H1 (cell line): ENCODE measurements at places on chromosomes 2 and 18. TPM values are rescaled to one million over a fixed set of nuclear protein-coding genes. Genes with fewer than 3 reads are reported as not detected.

DNA sequence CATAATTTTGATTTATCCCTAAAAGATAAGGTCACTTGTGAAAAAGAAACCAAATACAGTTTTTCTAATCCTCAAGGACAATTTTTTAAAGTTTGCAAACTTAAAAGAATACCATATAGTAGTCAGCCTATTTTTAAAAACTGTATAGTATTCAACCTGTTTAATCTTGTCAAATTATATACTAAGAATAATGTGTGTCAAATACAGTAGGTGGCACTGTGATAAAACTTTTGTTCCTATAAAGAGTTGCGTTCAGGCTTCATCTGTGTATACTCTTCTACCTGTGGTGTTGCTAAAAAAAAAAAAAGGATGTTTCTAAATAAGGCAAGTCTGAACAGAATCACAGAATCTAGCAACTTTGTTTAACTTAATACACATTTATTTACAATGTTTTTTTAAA lies 68.6 kb downstream of the CCDC138 start:
- no peak overlapping the region for H3K27ac ChIP-seq
- H3K36me3 ChIP-seq: no peaks in the 10 kb centered on the region; the same call in 1 of the 2 replicates
- no peak for DNase-seq
- no peak overlapping the region for H3K4me3 ChIP-seq

GRCh38 chr18:3873211-3873610 lies 423.2 kb downstream of the TGIF1 start:
- no peak overlapping the region for H3K4me3 ChIP-seq
- no peak overlapping the region for H3K27ac ChIP-seq
- no peaks in the 10 kb centered on the region for H3K36me3 ChIP-seq
- no peaks in the 10 kb centered on the region for H3K27me3 ChIP-seq
- peaks cover 4% of the 10 kb centered on the region; the same call in 1 of the 2 replicates for H3K4me1 ChIP-seq
- no peak for DNase-seq

GRCh38 chr2:98492441-98492840 lies 47.8 kb downstream of the INPP4A start:
- H3K4me1 ChIP-seq: peaks cover 6% of the 10 kb centered on the region; the same call in 1 of the 2 replicates
- no peak overlapping the region for H3K27ac ChIP-seq
- H3K4me3 ChIP-seq: no peak overlapping the region

GRCh38 chr18:37701967-37702366 lies 136.4 kb upstream of the CELF4 start:
- no peak overlapping the region for H3K4me3 ChIP-seq
- H3K27ac ChIP-seq: no peak overlapping the region
- no peaks in the 10 kb centered on the region for H3K36me3 ChIP-seq
- H3K27me3 ChIP-seq: no peaks in the 10 kb centered on the region; the same call in 1 of the 2 replicates

DNA sequence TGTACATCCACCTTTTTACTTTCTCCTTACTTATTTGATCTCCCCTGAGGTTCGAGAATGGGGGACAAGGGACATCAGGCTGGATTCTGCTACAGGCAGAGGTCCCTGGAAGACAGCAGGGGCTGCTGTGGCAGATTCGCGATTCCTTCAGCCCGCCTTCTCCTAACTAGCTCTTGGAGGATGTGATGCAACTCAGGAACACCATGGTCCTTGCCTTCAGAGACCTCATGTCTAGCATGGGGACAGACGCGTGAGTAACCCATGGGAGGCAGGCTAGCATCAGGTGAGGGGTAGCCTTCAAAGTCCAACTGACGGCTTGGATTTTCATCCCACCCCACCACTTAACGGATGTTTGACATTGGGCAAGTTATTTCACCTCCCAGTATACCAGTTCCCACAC lies 869 bp upstream of the TCF23 start:
- no peak overlapping the region for H3K27ac ChIP-seq
- no peak overlapping the region for H3K4me3 ChIP-seq
- H3K36me3 ChIP-seq: no peaks in the 10 kb centered on the region
- DNase-seq: no peak
- H3K27me3 ChIP-seq: no peaks in the 10 kb centered on the region
- no peaks in the 10 kb centered on the region for H3K4me1 ChIP-seq

DNA sequence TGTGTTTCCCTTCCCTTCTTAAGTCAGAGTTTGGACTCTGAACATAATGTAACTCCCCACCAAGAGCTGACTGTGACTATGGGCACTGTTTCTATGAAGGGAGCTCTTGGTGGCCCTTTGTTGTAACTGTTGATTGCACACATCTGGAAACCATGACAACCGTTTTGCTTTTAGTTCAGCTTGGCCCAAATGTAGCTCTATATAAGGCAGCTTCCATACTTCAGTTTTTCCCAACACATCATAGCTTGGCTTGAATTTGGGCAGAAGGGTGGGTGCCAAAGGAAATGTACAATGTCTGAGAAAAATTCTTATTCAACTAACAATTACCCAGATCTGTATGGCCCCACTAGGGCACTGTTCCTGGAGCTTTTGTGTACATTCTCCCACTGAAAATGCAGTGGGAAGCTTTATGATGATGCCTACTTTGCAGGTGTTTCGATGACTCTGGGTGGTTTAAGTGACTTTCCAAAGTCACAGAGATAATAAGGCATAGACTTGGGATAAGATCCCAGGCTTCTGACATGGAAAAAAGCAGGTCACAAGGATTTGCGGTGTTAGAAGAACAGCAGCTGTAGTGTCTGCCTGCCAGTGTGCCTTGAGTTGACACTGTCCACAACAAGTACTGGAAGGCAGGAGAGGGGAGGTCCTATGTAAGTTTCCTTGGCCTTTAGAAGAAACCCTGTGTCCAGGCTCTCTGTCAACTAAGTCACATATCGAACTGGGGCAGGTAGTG lies 2.4 kb upstream of the CETN1 start:
- H3K4me1 ChIP-seq: peaks cover 5% of the 10 kb centered on the region; the same call in 1 of the 2 replicates
- no peaks in the 10 kb centered on the region for H3K36me3 ChIP-seq
- H3K27me3 ChIP-seq: no peaks in the 10 kb centered on the region
- DNase-seq: no peak
- H3K27ac ChIP-seq: no peak overlapping the region

DNA sequence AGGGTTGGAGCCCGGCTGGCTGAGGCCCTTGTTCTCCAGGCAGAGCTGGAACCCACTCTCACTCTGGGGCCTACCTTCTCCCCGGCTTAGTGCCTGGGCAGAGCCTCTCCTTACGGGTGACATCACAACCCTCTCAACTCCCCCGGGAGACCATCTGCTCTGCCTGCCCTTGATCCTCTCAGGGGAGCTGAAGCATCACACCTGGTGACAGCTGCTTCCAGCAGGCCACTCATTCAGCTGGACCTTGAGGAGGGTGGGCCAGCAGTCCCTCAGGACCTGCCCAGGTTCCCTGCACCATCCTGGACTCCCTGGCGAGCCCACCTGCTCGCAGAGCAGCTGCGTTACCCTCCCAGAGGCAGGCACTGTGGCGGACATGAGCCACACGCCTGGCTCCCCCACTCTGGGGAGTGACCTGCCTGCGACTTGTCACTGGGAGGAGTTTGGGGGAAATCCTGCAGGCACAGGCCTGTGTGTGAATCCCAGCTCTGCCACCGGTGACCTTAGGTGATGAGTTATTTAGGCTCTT lies 13.1 kb downstream of the HS6ST1 start:
- no peak for DNase-seq
- H3K36me3 ChIP-seq: no peaks in the 10 kb centered on the region
- peak overlapping the region; percentile 14; the same call in 1 of the 2 replicates for H3K27ac ChIP-seq
- no peaks in the 10 kb centered on the region for H3K27me3 ChIP-seq

GRCh38 chr2:27212626-27213471 lies 781 bp upstream of the SLC5A6 start:
- DNase-seq: no peak
- peaks cover 44% of the 10 kb centered on the region for H3K36me3 ChIP-seq
- no peaks in the 10 kb centered on the region; the same call in none of the 2 replicates for H3K4me1 ChIP-seq
- peak overlapping the region; percentile 77 for H3K4me3 ChIP-seq
- no peaks in the 10 kb centered on the region for H3K27me3 ChIP-seq

Gene PLGLB2
- total RNA-seq: not detected in 2 replicates

DNA sequence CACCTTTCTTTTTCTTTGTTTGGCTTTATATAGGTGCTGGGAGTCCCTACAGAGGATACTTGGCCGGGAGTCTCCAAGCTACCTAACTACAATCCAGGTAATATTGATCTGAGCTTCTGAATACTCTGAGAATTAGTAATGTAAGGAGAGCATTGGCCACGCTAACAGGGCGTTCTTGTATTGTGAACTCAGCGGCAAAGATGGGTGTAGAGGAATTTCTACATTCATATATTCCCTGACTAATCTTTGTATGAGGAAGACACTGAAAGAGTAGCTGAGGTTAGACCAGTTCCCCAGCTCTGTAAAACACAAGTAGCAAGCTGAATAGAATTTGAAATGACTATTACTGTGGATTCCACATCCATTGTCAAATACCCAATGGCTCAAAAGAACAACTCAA lies 48.5 kb downstream of the CDK15 start:
- DNase-seq: no peak
- H3K36me3 ChIP-seq: no peaks in the 10 kb centered on the region
- no peaks in the 10 kb centered on the region; the same call in 1 of the 2 replicates for H3K27me3 ChIP-seq

DNA sequence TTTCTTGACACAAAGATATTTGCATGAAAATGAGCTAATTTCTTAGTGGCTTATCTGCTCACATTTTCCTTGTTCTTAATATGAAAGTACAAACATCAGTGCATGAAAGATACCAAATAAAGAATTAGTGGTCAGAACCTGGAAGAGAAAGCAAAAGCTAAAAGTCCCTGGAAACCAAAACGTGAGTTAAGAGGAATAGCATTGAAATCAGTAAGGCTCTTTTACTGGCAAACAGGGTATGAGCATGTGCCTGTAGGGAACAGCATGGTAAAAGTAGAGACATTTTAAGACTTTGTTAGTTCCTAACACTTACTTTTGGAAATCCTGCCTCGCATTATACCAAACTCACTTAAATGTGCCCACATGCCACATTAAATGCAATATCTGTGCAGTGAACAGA lies 31.9 kb upstream of the CWC22 start:
- peaks cover 6% of the 10 kb centered on the region; the same call in 1 of the 2 replicates for H3K4me1 ChIP-seq
- no peaks in the 10 kb centered on the region for H3K36me3 ChIP-seq
- H3K4me3 ChIP-seq: no peak overlapping the region
- H3K27ac ChIP-seq: no peak overlapping the region
- H3K27me3 ChIP-seq: peaks cover 1% of the 10 kb centered on the region

GRCh38 chr2:185782223-185782769 lies 43.7 kb downstream of the FSIP2 start:
- no peak for DNase-seq
- H3K4me3 ChIP-seq: no peak overlapping the region
- H3K36me3 ChIP-seq: no peaks in the 10 kb centered on the region
- H3K27ac ChIP-seq: no peak overlapping the region
- no peaks in the 10 kb centered on the region for H3K4me1 ChIP-seq

- no peak overlapping the region for H3K4me3 ChIP-seq
- DNase-seq: no peak
- H3K27ac ChIP-seq: no peak overlapping the region
- no peaks in the 10 kb centered on the region for H3K36me3 ChIP-seq
Measured at GRCh38 chr2:174636987-174637386, 39.4 kb upstream of the WIPF1 start.

DNA sequence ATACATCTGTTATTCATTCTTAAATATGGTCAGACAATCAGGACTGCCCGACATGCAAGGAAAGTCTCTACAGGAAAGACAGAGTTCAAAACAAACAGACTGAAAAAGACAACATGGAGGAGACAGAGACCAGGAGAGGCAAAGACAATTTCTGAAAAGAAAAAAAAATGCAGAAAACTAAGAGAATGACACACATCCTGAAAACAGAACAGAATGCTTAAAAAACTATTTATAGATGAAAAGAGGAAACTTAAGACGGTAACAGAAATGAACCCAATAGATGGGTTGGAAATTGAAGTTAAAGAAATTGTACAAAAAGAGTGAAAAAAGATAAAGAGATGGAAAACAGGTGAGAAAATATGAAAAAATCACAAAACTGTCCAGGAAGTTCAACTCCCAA lies 95.7 kb downstream of the BCL2 start:
- H3K27me3 ChIP-seq: no peaks in the 10 kb centered on the region
- no peaks in the 10 kb centered on the region for H3K36me3 ChIP-seq
- DNase-seq: no peak
- H3K4me3 ChIP-seq: no peak overlapping the region

Gene EFR3B
- 8.8 and 9.6 TPM in 2 replicates for total RNA-seq

Gene LRRTM1
- 1.1 and 1.4 TPM in 2 replicates for total RNA-seq

- H3K27ac ChIP-seq: no peak overlapping the region
- no peak for DNase-seq
- H3K27me3 ChIP-seq: no peaks in the 10 kb centered on the region
- H3K36me3 ChIP-seq: 0 out of 2 replicates have a peak, but pooled peaks cover 5% of the 10 kb centered on the region
Measured at GRCh38 chr2:202700075-202700901, 65.5 kb downstream of the FAM117B start.

- no peak overlapping the region for H3K27ac ChIP-seq
- no peak for DNase-seq
- peaks cover 9% of the 10 kb centered on the region; the same call in 1 of the 2 replicates for H3K27me3 ChIP-seq
- H3K4me1 ChIP-seq: peaks cover 14% of the 10 kb centered on the region
Measured at GRCh38 chr2:101305035-101305434, 3.5 kb downstream of the RNF149 start.

GRCh38 chr18:68438983-68439382 lies 275.9 kb downstream of the TMX3 start:
- no peak overlapping the region for H3K4me3 ChIP-seq
- DNase-seq: no peak
- H3K4me1 ChIP-seq: no peaks in the 10 kb centered on the region
- H3K27me3 ChIP-seq: no peaks in the 10 kb centered on the region
- no peaks in the 10 kb centered on the region for H3K36me3 ChIP-seq

Gene ATP8B1
- 3.1 and 4.6 TPM in 2 replicates for total RNA-seq

Gene ZNF521
- 15.8 and 16.8 TPM in 2 replicates for total RNA-seq

DNA sequence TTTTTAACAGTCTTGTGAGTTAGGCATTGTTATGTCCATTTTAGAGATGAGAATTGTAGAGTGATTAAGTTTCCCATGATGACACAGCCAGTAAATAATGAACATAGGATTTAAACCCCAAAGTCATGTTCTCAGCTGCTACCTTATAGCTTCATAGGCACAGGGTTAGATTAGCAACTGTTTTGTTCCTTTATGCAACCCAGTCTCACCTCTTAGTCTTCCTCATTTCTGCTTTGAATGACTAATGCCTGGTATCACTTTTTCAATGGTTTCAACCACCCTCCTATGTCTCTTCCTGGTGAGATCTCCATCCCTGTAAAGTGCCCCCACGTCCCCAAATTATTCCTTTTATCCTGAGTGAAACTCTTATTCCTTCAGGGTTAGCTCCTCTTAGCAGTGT lies 44.3 kb downstream of the MFSD6 start:
- no peaks in the 10 kb centered on the region for H3K36me3 ChIP-seq
- H3K4me1 ChIP-seq: no peaks in the 10 kb centered on the region
- no peak for DNase-seq
- H3K27me3 ChIP-seq: no peaks in the 10 kb centered on the region
- no peak overlapping the region for H3K27ac ChIP-seq

- no peaks in the 10 kb centered on the region for H3K36me3 ChIP-seq
- no peaks in the 10 kb centered on the region for H3K4me1 ChIP-seq
- no peak overlapping the region for H3K27ac ChIP-seq
- no peak overlapping the region for H3K4me3 ChIP-seq
Measured at GRCh38 chr2:197134206-197134605, 176.4 kb downstream of the ANKRD44 start.

DNA sequence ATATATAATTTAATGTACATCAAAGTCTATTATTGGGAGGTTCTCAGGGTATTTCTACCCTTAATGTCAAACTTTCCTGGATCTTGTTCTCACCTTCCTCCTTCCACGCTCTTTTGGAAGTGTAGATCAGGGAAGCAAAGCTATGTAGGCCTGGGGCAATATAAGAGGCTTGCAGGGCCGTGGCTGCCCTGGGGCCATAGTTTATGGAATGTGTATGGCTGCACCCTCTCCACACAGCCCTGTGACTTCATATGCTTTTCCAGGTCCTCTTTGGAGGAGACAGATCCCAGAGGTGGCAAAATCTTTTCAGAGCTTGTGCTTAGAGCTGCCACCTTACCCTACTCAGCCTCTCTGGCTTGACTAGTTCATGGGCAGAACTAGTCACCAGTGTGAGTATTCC lies 82.9 kb downstream of the PLB1 start:
- H3K36me3 ChIP-seq: no peaks in the 10 kb centered on the region
- H3K4me1 ChIP-seq: no peaks in the 10 kb centered on the region; the same call in 1 of the 2 replicates
- no peak overlapping the region for H3K4me3 ChIP-seq
- DNase-seq: no peak
